ENCODE measurements at places on chromosomes 3 and 15. TPM values are rescaled to one million over a fixed set of nuclear protein-coding genes. Genes with fewer than 3 reads are reported as not detected.

The C3orf49 gene
- total RNA-seq: not detected

DNA sequence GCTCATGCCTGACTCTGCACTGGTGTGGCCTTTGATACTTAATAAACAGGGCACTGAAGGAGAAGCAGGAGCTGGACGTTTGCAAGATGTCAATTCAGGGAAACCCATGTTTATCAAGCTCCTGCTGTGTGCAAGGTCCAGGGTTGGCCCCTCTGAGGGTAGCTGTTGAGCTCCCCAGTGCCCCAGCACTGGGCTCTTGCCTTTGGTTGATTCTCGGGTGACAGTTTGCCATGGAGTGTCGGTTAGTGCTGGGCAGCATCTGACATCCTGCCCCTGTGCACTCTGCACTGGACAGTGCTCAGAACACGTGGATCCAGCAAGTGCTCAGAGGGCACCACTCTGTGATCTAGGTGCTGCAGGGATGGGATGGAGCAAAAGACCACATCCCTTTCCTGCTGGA is 7.3 kb downstream of the HDAC11 start:
- no peak for DNase-seq

The GFM1 gene
- total RNA-seq: 71.7 TPM

DNA sequence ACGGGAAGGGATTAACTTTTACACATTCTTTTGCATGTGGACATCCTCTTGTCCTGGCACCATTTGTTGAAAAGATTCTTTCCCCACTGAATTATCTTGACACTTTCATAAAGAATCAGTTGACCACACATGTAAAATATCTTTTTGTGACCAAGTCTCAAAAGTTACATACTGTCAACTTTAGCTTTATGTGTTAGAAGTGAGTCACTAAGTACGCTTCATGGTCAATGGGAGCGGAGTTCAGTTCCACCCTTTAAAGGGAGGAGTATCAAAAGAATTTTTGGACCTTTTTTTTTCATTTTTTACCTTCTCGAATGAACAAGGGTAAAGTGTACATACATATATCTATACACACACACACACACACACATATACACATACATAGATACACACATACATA is 35.4 kb downstream of the MAPK6 start:
- DNase-seq: no peak

The FSTL1 gene
- total RNA-seq: 476 TPM

The NLGN1 gene
- 6.0 TPM for total RNA-seq

GRCh38 chr3:65848024-65848423 is 190.7 kb downstream of the MAGI1 start:
- DNase-seq: no peak

The CFAP161 gene
- total RNA-seq: 0.69 TPM

The CACNA2D3 gene
- 1.3 TPM for total RNA-seq

DNA sequence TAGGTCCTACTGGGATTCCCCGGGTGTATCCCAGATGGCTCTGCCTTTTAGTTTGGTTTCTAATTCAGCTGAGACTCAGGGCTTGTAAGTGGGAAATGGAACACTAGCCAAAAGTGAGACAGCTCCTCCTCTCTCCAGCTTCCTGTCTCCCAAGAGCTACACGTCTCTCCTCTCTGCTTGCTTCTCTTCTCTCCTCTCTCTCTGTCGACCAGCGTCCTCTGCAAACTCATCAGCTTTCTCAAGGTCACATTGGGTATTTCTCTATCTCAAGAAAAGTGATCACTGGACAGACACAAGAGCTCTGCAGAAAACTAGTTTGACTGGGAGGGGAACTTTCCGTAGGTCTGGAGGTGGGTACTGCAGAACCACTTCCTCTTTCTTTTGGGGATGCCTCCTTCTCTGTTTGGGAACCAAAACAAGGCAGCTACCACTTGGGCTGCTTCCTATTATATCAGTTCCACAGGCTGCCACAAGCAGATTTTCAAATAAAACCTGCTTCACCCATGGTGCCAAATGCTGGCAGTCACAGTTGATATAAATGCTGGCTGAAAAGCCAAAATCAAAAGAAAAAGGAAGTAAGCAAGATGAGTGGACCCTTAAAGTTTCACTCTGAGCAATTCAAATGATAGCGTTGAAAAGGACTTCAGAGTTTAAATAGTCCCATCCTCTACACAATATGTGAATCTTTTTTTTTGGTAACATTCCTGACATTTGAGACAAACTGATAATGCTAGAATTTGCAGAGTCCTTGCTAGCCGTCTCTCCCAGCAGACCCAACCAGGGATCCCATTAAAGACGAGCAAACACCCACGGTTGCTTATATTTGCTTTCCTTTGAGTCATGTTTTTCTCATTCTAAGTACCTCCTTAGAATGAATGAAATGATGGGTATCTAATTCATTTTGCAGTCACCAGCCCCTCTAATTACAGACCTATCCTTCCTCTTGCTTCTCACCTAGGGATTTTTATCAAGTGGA is 7.2 kb upstream of the DYNC1LI1 start:
- DNase-seq: peak; percentile 19

DNA sequence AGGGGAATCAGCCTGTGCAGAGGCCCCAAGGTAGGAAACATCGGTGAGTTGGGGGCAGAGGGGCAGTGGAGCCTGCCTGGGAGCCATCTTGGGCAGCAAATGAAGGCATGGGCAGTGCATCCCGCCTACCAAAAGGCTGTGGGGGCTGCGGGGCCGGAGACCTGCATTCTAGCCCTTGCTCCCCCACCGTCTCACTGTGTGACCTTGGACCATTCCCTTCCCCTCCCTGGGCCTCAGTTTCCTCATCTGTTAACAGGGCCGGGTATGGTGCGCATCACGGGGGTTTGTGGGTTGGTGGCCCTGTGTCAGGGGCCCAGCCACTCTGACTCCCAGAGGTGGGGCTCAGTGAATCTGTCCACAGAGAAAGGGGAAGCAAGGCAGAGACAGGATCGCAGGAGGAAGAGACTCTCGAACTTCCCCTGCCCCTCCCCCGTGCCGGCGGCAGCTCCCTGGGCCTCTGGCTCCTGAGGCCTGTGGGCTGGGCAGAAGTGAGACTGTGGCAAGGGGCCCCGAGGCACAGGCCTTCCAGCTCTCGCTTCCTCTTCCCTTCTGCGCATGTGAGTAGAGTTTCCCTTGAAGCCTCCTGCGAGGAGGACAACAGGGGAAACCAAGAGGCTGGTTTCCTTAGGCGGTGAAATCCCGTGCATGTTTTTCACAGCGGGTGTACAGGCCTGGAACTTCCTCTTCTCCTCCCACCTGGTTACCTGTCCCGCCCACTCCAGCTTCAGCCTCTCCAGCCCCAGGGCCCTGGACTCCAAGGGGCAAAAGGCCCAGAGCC is 42.9 kb downstream of the IDH2 start:
- no peak for DNase-seq

DNA sequence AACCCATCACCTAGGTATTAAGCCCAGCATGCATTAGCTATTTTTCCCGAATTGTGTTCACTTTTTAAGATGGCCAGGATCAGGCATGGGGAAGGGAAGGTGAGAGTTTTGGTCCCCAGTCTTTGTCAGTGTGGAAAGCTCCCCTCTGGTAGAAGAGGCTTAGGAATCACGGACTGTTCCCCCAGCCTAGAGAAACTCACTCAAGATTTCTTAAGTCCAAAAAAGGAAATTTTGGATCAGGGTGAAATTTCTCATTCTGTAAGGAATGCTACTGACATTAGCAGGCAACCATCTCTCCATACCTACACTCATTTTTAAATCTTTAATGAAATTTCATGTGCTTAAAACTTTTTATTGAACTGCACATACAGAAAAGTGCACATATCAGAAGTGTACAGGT is 70.3 kb upstream of the GALNT15 start:
- DNase-seq: no peak

DNA sequence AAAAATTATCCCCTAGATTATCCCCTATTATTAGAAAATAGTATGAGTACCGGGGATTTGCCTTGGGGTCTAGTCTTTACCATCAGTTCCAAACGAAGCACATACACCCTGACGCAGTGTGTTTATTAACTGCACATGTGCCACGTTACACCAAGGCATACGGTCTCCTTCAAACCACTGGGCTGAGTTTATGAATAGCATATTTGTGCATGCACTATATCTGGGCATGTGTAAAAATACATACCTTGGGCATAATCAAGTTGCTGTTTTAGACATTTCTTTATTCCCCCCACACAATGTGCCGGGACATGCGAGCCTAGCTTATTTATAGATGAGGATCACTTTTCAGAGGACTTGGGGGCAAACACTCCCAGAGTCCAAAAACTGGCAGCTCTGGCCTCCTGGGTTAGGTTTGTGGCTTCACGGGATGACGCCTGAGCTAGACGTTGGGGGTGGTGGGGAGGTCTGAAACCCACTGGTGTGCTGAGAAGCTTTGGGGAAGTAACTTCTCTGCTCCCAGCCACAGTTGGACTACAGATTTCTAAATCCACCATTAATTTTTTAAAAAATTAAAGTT is 16.2 kb downstream of the IGDCC4 start:
- DNase-seq: no peak

The GABRA5 gene
- total RNA-seq: 5.9 TPM
